ENCODE measurements at places on chromosomes 5 and 9.

- DNase-seq = no peak
Observed at GRCh38 chr5:126365446-126366198, 57.6 kb upstream of the GRAMD2B start.

DNA sequence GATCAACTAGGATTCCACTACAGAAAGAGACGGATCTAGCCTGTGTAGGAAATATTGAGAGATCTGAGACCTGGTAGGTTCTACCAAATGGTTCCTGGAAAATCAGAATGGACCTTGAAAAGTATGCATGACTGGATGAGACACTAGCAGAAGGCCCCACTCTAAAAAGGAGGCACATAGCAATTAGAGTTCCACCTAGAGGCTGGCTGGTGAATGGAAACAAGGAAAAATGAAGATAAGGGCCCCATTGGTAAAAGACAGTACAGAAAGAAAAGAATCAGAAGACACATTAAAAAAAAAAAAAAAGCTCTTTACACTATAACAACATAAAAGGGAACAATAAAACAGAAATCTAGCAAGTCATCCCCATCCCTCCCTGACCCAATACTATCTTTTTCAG is 518.5 kb downstream of the NR2F1-AS1 start:
- no peak for DNase-seq

GRCh38 chr5:43314724-43315123 is 1.5 kb upstream of the HMGCS1 start:
- no peak for DNase-seq

DNA sequence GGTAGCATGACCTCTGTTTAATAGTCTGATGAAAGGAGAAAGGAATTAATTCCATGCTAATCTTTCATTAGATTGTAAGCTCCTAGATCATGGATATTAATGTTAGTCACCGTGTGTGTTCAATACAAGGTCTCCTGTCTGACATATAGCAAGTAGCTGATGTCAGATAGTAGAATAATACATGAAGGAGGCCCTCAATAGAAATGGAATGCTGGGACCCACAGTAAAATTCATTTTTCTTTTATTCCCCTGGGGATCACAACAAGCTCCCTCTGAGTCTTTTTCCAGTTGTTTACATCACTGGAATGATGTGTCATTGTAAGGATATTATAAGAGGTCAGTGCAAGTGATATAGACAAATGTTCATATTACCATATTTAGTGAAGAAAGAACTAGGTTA is 240.3 kb upstream of the TRPC7 start:
- no peak for DNase-seq

DNA sequence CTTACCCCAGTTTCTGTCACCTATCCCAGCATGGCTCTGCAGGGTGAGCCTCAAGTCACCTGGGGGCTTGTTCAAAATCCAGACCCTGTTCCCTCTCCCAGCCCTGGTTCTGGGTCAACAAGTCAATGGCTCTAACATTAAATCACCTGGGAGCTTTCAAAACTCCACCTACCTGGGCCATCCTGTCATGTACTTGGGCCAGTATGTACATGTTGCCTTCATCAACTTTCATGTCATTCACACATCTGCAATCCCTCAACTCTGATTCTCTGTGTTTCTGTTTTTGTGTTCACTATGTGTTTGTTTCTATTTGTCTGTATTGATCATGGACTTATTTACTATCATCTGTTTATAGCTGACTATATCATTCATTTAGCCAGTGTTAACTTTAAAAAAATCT is 2.1 kb upstream of the SH3GLB2 start:
- no peak for DNase-seq

- no peak for DNase-seq
Observed at GRCh38 chr9:7802666-7803065, 3.1 kb upstream of the DMAC1 start.

GRCh38 chr5:56405116-56405908 is 172.2 kb upstream of the ANKRD55 start:
- DNase-seq = no peak

DNA sequence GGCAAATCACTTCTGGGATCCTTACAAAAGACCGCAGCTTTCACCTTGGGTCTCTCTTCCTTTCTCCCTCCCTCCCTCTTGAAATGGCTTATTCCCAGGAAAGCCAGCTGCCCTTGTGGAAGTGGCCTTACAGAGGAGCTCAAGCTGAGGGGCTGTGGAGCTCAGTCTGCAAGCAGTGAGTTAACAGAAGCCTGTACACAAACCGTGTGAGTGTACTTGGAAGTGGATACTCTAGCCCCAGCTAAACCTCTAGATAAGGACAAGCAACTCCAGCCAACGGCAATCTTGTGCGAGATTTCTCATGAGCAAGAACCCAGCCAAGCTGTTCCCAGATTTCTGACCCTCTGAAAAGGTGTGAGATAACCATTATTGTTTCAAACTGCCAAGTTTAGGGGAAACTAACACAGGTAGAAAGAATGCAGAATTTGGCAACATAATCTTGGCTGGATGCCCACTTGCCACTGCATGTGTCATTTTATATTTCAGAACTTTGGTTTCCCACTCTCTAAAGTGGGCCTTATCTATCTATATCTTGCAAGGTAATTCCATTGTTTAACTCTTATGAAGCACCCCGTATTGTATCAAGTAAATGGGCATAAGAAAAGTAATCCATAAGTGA is 85.6 kb downstream of the CDH18 start:
- DNase-seq = no peak

DNA sequence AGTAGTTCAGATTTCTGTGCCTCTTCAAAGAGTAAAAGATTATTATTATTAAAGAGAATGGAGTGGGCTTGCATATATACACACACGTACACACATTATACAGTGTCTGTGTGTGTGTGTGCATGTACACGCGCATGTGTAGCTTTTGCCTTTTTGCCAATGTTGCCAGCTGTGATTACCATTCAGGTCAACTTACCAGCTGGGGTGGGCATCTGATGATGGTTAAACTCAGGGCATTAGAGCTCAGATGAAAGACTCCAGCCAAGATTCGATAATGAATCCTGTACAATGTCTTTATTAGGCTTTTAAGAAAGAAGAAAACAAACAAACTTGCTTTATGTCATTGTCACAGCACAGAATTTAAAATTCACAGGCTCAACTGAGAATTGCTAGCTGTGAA is 296.5 kb upstream of the DMAC1 start:
- no peak for DNase-seq

DNA sequence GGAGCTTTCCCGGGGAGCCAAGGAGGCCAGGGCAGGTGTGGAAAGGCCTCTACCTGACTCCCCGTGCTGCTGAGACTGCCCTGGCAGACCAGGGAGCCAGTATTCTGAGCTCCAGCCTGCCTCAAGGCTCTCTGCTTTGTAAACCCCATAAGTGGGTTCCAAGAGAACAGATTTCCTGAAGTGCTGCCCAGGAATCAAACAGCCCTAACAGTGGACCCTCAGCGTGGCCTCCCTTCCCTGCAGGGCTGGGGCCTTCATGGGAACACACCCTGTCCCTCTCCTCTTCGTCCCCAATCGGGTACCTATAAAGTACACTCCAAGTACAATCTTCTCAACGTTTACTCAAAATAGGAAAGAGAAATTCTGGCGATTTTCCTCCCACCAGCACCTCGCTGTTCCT is 252.5 kb downstream of the FSTL4 start:
- no peak for DNase-seq

DNA sequence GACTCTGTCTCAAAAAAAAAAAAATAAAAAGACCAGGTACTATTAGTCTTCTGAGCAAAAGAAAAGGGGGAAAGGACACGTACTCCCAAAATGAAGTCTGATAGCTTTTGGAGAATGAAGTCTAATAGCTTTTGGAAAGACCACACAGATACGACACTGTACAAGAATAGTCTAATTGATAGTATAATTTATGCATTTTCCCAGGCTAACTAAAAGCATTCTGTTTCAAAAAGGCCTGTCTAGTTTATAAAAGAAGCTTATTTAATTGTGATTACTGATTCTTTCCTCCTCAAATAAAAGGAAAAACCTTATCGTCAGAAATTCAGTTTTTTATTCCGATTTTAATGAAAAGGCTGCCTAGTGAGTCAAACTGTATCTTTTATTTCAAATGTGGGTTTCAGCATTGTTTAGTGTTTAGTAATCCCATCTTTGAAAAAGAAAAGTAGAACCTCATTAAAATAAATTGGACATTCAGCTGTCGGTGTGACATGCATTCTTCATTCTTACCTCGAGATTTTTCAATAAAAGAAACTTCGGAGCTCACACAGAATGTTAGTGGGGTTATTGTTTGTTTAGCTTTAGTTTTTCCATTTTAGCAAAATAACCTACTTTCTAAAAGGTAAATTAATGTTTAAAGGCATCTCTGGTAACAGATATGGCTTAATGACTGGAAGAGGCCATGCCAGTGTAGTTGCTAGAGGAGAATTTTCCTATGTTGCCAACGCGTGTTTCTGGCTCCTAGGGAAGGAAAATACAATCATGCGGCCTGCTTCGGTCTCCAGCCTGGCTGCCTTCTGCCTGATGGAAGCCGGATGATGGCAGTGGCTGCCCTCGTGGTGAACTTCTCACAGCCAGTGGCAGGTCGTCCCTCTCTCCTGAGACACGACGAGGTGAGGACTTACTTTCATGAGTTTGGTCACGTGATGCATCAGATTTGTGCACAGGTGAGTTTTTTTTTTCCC is 70.0 kb downstream of the NLN start:
- DNase-seq = no peak

GRCh38 chr9:115022760-115023434 is 92.5 kb upstream of the TNFSF8 start:
- DNase-seq = peak; percentile 37

GRCh38 chr5:17694914-17695313 is 60.7 kb downstream of the TAF11L14 start:
- no peak for DNase-seq

Measured in LoVo (cell line).